ENCODE measurements at places on chromosomes 1 and 21.
A peak's percentile ranks its signal among the peaks of the same experiment; 100 is the strongest.

DNA sequence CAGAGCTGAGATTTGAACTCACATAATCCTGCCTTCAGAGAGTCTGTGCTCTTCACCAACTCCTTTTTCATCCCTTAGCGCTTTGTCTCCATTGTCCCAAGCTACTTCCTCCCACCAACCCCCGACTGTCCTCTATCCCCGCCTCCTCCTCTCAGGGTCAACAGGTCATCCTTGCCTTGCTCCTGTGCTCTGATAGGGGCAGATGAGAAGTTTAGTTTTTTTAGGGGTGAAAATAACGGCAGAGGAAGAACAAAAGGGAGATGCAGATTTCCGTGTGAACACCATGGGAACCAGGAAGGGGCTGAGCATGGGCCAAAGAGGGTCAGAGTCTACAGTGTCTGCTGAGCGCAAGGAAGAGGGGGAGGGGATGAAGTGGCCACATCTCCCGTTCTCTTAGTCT is 31.9 kb downstream of the GLUL start:
- H3K4me3 ChIP-seq: no peak overlapping the region
- H3K27me3 ChIP-seq: peaks cover 7% of the 10 kb centered on the region
- H3K27ac ChIP-seq: no peak overlapping the region
- DNase-seq: no peak

GRCh38 chr1:40712997-40713396 is 21.5 kb downstream of the NFYC start:
- H3K27ac ChIP-seq: peak overlapping the region; percentile 90
- H3K4me3 ChIP-seq: peak overlapping the region; percentile 72
- H3K27me3 ChIP-seq: no peaks in the 10 kb centered on the region
- H3K36me3 ChIP-seq: peaks cover 6% of the 10 kb centered on the region
- peaks cover 64% of the 10 kb centered on the region for H3K4me1 ChIP-seq

GRCh38 chr1:232344791-232345399 is 285.0 kb downstream of the SIPA1L2 start:
- H3K27me3 ChIP-seq: peaks cover 23% of the 10 kb centered on the region
- no peak overlapping the region for H3K27ac ChIP-seq
- no peak overlapping the region for H3K4me3 ChIP-seq

DNA sequence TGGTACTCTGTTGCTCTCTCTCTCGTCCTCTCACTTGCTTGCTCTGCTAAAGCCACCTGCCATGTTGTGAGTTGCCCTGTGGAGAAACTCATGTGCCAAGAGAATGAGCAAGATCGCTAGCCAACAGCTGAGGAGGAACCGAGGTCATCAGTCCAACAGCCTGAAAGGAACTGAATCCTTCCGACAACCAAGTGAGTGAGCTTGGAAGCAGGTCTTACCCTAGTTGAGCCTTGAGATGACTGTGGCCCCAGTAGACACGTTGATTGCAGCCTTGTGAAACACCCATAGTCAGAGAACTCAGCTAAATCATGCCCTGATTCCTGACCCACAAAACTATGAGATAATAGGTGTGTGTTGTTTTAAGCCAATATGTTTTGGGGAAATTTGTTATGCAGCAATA is 48.1 kb upstream of the BACH1 start:
- peaks cover 18% of the 10 kb centered on the region for H3K36me3 ChIP-seq
- no peak for DNase-seq
- H3K27me3 ChIP-seq: peaks cover 34% of the 10 kb centered on the region
- H3K27ac ChIP-seq: no peak overlapping the region

DNA sequence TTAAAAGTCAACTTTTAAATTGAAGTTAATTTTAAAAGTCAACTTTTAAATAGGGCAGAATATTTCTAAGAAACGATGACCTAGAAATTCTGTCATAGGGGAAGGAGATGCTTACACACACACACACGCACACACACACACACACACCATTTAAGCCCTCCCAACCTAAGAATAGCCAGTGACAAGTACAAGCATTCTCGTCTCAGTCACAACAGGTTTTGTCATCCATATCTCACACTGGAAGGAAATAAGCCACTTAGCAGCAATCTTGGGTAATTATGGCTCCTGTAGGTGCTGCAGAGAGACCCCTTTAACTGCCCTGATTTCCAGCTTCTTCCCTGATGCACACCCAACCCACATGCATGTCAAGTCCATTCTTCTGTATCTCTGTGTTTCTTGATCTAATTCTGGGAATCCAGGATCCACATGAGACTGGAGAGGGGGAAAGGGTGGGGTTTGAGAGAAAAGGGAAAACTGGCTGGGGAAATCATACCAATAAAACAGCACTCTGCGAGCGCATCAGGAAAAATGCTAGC is 338.1 kb downstream of the PAPPA2 start:
- H3K27ac ChIP-seq: no peak overlapping the region
- no peak for DNase-seq
- H3K36me3 ChIP-seq: no peaks in the 10 kb centered on the region
- H3K4me1 ChIP-seq: no peaks in the 10 kb centered on the region

DNA sequence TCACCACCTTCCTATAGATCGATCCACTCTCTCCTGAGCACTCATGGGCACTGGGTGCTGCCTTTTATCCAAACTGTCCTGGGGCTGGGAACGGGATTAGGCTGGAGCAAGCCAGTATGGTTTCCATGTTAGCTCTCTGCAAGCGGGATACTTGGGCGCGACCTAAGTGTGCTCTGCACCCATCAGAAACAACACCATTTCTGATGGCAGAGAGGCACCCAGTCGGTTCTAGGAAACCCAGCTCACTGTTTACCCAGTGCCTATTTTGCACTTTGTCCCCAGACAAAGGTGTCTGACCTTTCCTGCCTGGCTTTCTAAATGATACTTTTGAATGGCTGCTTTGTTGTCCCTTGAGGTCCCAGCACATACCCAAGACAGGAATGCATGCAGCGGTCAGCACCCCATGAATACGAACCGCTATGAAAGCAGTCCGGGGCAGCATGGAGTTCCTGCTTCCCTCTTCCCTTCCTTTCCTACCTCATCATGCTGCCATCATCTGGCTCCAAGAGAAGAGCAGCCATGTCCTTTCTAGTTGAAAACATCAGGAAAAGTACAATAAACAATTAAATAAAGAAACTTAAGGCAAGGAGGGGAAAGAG is 83.9 kb downstream of the TRABD2B start:
- H3K27me3 ChIP-seq: peaks cover 12% of the 10 kb centered on the region
- no peak overlapping the region for H3K4me3 ChIP-seq

- H3K4me3 ChIP-seq: peak overlapping the region; percentile 52
- H3K36me3 ChIP-seq: no peaks in the 10 kb centered on the region
- peak overlapping the region; percentile 53 for H3K27ac ChIP-seq
- peaks cover 22% of the 10 kb centered on the region for H3K27me3 ChIP-seq
- no peak for DNase-seq
- H3K4me1 ChIP-seq: peaks cover 15% of the 10 kb centered on the region
Measured at GRCh38 chr1:154419620-154420571, 14.8 kb downstream of the IL6R start.

GRCh38 chr1:6241887-6242740 is 1.9 kb upstream of the HES3 start:
- no peaks in the 10 kb centered on the region for H3K4me1 ChIP-seq
- peaks cover 20% of the 10 kb centered on the region for H3K27me3 ChIP-seq
- H3K36me3 ChIP-seq: no peaks in the 10 kb centered on the region
- no peak overlapping the region for H3K27ac ChIP-seq
- DNase-seq: no peak

- no peak overlapping the region for H3K4me3 ChIP-seq
- H3K27ac ChIP-seq: no peak overlapping the region
- no peak for DNase-seq
- H3K27me3 ChIP-seq: no peaks in the 10 kb centered on the region
- H3K36me3 ChIP-seq: no peaks in the 10 kb centered on the region
Measured at GRCh38 chr1:159902541-159902940, 2.6 kb upstream of the CFAP45 start.

DNA sequence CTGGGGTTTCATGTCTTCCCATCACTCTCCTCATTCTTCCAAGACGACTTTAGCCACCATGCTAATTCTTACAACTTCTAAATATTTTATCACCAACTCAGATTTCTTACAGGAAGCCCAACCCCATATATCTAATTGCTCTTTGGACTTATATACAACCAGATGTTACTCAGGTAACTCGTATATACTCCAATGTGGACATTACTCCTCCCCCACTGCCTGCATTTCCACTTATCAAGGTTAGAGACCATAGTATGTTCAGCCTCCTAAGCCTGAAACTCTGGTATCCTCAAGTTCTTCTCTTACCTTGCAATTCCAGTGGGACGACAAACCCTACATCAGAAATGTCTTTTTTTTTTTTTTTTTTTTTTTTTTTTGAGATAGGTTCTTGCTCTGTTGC is 2.7 kb upstream of the RCC1 start:
- H3K27ac ChIP-seq: no peak overlapping the region
- H3K27me3 ChIP-seq: no peaks in the 10 kb centered on the region
- no peak overlapping the region for H3K4me3 ChIP-seq
- H3K4me1 ChIP-seq: peaks cover 16% of the 10 kb centered on the region

DNA sequence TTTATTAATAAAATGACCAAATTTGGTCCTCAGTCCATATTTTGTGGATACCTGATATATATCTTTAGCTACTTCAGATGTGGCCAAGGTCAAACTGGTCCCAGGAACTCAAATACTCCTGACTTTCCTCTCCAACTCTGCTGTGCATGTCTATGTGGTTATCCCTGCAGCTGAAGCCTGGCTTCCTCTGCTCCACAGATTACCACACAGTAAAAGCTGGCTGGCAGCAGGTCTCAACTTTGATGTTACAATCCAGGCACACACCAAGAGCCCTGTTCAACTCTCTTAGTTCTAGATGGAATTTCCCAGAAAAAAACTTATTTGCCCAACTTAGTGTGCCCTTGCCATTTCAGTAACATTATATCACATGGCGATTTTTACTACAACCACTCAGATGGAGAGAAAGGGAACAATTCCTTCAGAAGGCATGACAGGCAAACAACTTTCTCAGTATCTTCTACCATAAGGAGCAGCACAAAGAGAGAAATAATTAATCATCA is 479.5 kb downstream of the PLPP3 start:
- no peaks in the 10 kb centered on the region for H3K4me1 ChIP-seq
- DNase-seq: no peak
- H3K36me3 ChIP-seq: peaks cover 1% of the 10 kb centered on the region
- H3K27ac ChIP-seq: no peak overlapping the region

DNA sequence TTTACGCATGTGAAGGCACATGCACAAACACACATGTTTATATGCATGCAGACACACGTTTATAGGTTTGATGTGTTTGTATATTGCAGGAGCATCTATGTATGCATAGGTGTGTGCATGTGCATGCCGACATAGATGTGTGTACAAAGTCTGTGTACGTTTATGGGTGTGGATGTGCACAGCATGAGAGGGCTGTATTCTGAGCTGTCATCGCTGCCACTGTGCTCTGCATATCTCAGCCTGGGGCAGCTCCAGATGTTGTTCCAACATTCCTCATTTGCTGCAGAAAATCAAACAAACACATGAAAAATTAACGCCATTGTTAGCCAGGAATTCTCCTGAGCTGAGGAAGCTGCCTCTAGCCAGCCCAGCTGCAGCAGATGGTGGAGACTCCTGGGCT is 132.3 kb upstream of the CSF3R start:
- no peak overlapping the region for H3K27ac ChIP-seq
- H3K27me3 ChIP-seq: no peaks in the 10 kb centered on the region
- DNase-seq: no peak
- H3K4me1 ChIP-seq: no peaks in the 10 kb centered on the region
- H3K4me3 ChIP-seq: no peak overlapping the region

- no peak for DNase-seq
- peaks cover 25% of the 10 kb centered on the region for H3K4me1 ChIP-seq
- H3K27ac ChIP-seq: peak overlapping the region; percentile 88
Measured at GRCh38 chr1:9716404-9717192, 65.1 kb downstream of the PIK3CD start.

DNA sequence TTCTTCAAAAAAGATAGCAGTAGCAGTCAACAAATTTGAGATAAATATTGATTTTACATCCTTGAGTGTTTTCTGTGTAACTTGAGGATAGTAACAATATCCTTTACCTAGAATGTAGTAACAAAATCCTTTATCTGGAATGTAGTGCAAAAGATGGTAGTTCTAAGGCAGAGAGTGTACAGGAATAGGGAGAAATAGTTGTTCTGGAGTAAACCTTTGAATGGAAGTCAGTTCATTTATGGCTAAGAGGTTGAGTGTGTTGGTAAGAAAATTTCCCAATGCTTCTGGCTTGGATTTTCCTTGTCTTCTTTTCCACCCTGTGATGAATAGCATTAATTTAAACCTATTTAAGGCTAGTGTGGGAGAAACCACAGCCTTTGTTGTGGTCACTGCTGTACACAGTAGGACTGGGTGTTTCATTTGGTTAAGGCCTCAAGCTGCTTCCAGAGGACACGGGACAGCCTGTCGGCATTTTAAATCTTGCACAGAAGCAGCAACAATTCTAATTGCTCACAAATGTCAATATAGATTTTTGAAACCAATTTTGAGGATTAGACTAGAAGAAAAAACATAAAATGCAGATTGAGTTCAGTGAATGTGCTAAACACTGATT is 11.3 kb downstream of the NFIA start:
- no peaks in the 10 kb centered on the region for H3K4me1 ChIP-seq
- H3K36me3 ChIP-seq: no peaks in the 10 kb centered on the region
- H3K27me3 ChIP-seq: peaks cover 21% of the 10 kb centered on the region
- no peak overlapping the region for H3K4me3 ChIP-seq
- DNase-seq: no peak
- no peak overlapping the region for H3K27ac ChIP-seq

Measured in natural killer cell treated with Interleukin-12 subunit alpha and Interleukin-12 subunit beta and Interleukin-15 and Interleukin-18, amount 100 ng/mL, for 72 hours (primary cell).